CD4-positive, alpha-beta T cell treated with Interleukin-15 for 4 hours (primary cell): ENCODE measurements at places on chromosomes 16 and 17.

DNA sequence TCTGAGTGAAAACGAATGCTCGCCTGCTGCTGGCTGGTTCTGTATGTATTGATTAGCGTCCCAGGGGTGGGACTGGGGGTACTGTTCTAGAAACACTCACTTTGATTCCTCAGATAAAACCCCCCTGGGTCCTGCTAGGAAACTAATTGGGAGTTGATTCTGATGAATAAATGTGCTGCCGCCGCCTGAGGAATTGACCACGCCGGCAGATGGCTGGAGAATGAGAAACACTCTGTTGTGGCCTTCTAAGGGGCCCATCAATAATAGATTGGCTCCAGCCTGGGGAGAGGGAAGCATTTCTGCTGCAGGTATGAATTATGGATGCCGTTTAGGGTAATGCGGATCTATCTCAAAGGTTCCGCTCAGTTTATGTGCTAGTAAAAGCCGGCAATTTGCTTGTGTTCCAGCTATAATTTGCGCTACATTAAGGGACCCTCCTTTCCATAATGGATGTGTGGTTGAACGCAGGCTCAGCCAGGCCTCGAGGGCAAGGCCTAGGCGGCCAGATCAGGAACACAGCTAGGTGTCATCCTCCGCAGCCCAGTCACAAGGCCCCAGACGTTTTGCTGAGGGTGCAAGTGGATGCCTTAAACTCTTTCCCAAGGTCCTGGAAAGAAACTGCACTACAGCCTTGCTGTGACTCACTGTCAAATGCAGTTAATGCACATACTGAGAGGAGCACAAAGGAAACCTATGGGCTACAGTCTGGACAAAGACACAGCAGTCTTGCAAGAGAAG is 132.2 kb upstream of the HS3ST2 start:
- DNase-seq: no peak

DNA sequence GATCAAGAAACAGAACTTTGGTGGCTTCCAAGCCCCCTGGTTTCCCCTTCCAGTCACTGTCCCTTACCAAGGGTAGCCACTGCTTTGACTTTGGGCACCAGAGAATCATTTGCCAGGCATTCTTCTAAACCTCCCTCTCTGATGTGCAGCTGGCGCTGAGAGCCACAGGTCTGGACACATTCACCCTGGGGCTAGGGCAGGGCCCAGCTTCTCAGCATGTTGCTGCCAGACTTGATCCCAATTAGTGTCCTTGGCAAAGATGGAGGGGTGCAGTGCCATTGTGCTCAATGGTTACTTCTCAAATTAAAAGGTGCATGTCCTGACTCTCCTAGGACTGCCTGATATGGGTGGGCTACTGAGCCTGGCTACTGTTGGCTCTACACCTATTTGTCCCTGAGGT is 7.6 kb upstream of the SLC47A2 start:
- DNase-seq: no peak

- no peak for DNase-seq
Observed at GRCh38 chr16:72203401-72203800, 31.4 kb upstream of the PMFBP1 start.

- DNase-seq: no peak
Observed at GRCh38 chr16:84314373-84314772, 19.7 kb downstream of the WFDC1 start.

DNA sequence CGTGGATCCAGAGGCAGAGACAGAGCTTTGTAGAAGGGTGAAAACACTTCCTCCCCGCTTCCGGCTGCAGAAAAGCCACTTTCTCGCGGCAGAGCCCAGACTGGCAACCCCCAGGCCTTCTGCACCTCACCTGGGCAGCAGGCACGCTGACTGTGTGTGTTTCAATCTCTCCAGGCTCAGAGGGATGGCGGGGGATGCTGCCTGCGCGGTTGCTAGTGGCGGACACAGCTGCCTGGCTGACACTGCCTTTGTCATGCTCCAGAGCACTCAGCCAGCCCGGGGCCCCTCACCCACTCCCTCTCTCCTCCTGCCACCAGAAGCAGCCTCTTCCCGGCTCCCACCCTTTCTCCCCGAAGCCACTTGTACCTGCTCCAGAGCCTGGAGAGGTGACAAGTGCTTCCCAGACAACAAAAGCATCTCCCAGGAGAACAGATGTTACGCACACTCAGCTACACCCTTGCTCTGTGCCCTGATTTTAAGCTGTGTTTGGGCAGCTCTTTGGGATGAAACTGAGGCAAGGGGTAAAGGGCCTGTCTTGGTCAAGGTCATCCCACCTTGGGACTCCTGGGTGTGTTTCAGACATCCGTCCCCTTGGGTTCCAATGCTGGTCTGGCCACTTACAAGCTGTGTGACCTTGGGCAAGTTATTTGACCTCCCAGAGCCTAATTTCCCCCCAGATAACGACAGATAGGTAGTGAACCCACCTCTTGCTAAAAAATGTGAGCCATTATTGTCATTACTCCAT is 9.2 kb upstream of the GLIS2 start:
- no peak for DNase-seq

DNA sequence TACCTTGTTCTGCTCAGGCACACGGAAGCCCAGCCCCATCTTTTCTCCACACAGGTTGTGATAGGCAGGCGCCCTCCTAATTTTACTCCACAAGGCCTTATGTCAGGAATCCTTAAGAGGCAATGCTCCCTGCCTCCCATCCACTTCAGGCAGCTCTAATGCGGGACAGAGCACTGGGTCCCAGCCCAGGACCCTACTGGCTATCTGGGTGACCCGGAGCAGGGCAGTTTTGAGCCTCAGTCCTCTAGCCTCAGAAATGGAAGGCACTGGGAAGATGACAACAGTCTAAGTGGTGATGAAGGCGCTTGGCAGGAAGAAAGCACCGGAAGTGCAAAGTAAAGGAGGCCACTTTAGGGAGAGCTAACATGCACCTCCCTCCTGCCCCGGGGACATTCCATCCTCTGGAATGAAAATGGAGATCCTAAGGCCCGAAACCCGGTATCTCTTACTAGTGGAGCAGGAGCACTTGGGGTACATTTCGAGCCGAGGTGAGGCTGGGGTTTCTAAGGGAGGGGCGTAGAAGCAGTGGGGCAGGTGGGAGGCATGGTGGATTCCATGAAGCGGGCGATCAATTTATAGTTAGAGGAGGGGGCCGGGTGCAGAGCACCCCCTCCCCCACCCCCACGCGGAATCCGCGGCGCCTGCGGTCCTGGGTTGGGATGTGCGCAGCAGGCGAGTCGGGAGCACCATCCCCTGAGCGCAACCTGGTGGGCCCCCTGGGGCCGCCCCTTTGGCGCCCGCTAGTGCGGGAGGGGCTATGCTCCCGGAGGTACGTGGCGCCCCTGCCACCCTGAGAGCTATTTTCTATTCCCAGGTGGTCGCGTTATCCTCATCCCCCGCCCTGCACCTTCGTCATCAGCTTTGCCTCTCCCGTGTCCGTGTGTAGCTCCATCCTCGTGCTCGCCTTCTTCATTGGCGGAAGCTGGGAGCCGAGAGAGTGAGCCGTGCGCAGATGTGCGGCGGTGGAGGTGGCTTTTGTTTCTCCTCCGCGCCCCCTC is 4.9 kb downstream of the MT1F start:
- no peak for DNase-seq

DNA sequence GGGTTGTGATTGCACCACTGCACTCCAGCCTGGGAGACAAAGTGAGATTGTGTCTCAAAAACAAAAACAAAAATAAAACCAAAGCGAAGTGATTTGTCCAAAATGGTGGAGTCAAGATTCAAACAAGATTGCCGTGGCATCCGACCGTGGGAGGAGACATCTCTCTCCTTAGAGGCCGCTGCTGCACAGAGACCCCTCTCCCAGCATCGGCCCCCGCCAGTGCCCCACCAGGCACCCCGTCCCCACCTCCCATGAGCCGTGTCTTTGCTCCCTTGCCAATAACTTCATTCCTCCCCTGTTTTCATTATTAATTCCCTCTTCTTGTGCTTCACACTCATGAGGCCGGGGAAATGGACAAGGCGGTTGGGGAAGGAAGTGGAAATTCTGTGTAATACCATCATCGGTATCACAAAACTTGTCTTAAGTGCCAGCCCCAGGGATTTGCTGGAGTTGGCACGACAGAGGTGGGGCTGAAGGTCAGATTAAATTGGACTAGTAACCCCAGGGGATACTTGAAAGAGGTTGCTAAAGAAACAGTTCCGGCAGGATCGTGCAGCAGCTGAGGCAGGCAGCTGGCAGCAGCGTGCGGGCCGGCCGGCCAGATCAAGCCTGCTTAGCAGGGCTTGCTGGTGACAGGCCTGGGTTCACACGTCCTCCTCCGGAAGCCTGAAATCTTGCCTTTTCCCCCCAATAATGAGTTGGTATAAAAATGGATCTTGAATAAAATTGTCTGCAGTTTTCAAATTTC is 66.8 kb downstream of the RTN4RL1 start:
- DNase-seq: no peak

GRCh38 chr16:84569382-84569987 is 48.4 kb downstream of the COTL1 start:
- DNase-seq: no peak

GRCh38 chr17:65711671-65712276 is 150.3 kb upstream of the AXIN2 start:
- no peak for DNase-seq

GRCh38 chr16:48949636-48950035 is 332.0 kb downstream of the CBLN1 start:
- DNase-seq: no peak

DNA sequence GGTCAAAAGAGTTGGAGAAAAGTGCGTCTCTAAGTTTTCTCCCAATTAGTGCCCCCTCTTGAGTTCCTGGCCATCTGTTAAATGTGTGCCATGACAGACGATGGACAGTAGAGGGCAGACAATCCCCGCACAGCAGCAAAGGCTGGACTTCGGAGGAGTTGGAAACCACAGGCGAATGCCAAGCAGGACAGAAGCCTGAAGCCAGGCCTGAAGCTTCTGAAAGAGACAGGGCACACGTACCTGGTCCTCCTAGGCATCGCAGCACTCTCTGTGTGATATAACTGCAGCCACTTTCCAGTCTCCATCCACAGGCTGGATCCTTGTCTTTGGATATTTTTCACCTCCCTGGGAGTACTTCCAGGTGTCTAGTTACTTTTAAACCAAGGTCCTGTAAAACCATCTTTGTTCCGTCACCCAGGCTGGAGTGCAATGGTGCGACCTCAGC is 14.5 kb downstream of the C17orf100 start:
- DNase-seq: peak; percentile 48

- DNase-seq: no peak
Observed at GRCh38 chr16:75632857-75633256, 9.8 kb upstream of the ADAT1 start.

- DNase-seq: no peak
Observed at GRCh38 chr17:82804442-82805191, 35.2 kb downstream of the ZNF750 start.

DNA sequence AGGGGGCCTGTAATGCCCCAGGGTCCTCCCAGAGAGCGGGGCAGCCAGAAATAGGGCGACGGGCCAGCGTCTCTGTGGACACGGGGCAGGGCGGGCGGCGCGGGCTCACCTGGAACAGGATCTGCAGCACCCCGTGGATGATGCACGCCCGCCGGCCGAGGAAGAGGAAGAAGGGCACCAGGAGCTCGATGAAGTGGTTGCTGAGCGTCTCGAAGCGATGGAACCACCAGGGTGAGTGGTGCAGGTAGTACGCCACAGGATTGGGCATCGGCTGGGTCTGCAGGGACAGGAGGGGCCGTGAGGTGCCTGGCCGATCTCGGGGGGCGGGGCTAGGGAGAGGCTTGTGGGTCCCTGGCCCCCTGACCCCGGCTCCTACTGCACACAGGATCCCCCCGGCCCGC is 78.9 kb upstream of the GNG13 start:
- no peak for DNase-seq

GRCh38 chr17:49572226-49572625 is 3.4 kb upstream of the NXPH3 start:
- no peak for DNase-seq

GRCh38 chr16:87392821-87393679 is 914 bp downstream of the MAP1LC3B start:
- DNase-seq: no peak

- DNase-seq: no peak
Observed at GRCh38 chr16:59864981-59865666, 1131.0 kb upstream of the GOT2 start.
